Activated CD4-positive, alpha-beta T cell treated with anti-CD3 and anti-CD28 coated beads, Interleukin-2, amount 50 U/mL, for 24 hours (primary cell): ENCODE measurements at places on chromosomes 7 and 10.

- no peak for DNase-seq
Measured at GRCh38 chr7:129952086-129952652, 591 bp downstream of the UBE2H start.

GRCh38 chr7:67426654-67427053, 430.0 kb downstream of the TYW1 start:
- no peak for DNase-seq

DNA sequence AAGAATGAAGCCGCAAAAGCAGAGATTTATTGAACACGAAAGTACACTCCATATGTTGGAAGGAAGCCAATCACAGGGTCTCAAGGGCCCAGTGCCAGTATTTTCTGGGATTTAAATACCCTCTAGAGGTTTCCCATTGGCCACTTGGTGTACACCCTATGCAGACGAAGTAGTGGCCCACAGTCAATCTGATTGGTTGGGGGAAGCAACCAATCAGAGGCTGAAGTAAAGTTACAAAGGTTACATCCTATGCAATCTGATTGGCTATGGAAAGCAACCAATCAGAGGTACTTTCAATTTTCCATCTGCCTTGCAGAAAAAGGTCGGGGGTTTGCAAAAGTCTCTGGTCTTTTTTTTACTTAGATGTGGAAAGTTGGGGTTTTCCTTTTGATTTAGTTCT, 481.3 kb upstream of the NRP1 start:
- DNase-seq: no peak

GRCh38 chr10:15263657-15264323, 95.3 kb upstream of the NMT2 start:
- no peak for DNase-seq

DNA sequence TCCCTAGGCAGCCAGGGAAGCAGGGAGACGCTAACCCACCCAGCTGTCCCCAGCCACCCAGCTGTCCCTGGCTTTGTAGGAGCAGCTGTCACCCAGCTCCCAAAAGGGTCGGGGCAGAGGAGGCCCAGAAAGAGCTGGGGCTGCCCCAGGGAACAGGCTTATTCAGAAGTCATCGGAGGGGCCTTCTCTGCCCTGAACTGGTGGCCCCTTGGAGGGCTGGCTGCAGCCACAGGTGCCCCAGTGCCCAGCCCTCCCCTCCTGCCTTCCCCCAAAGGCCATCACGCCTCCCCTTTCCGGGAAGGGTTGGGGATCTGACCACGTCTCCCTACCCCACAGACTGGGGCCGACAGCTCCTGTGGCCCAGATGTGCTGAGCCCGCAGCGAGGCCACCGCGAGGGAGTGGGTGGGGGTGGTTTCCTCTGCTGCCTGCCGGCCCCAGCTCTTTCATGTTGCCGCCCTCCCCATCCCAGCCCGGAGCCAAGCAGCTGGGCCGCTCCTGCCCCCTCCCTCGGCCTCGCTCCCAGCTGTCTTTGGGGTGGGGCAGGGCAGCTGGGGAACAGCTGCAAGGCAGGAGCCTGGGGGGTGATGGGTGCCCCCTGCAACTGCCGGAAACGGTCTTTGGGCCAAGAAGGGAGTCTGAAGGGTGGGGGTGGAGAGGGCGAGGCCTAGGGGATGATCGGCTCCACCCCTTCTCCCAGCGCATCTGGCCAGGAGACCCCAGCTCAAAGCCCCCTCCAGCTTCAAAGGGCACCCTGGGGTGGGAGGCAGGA, 16.8 kb downstream of the TRIM8 start:
- peak; percentile 34 for DNase-seq
